ENCODE measurements at places on chromosomes 3 and 15.

DNA sequence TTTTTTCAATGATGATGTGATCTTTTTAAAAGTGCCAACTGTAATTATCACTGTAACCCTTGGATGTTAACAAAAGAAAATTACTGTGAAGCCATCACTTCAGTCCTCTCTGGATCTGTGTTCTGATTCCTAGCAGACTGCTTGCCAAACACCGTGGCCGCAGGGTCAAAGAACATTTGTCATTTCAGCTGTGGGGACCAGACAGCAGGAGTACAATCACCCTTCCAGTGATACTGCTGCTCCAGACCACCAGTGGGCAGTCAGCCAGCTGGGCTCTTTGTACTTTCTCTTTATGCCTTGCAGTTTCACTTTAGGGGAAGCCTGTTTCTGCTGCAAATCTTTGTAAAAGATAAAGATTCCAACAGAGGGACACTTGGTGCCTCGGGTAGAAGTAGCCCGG is 770.0 kb downstream of the GRM7 start:
- peak; percentile 24 for DNase-seq

DNA sequence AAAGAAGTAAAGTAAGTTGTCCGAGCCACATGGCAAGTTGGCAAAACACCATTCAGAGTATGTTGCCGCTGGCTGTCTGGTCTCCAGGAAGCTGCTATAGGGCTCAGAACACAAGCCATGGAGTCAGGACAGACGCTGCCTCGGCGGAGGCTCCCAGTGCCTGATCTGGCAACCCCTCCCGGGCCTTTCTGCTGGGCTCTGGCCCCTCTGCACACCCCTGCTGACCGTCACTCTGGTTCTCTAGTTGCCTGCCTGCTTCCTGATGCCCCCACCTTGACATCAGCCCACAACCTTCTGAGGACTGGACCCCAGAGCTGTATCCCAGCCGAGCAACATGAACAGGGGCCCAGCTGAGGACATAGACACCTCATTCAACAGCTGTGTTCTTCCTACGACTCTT is 39.1 kb downstream of the MGLL start:
- DNase-seq: no peak

DNA sequence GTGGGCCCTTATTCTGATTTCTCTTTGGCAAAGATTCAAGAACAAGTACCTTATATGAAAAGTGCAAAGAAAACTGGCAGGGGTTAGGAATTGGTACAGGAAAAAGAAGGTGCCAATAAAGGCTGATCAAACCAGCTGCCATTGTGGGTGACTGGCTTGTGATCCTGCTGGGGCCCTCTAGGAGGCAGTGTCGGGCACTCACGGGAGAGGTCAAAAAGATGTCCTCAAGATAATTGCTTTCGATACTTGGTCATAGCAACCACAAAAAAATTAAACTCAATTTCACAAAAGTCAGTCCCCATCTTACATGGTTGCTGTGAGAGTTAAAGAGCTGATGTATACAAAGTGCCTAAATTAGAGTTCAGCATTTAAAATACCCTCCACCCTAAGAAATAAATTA is 31.0 kb upstream of the CAV3 start:
- DNase-seq: no peak

DNA sequence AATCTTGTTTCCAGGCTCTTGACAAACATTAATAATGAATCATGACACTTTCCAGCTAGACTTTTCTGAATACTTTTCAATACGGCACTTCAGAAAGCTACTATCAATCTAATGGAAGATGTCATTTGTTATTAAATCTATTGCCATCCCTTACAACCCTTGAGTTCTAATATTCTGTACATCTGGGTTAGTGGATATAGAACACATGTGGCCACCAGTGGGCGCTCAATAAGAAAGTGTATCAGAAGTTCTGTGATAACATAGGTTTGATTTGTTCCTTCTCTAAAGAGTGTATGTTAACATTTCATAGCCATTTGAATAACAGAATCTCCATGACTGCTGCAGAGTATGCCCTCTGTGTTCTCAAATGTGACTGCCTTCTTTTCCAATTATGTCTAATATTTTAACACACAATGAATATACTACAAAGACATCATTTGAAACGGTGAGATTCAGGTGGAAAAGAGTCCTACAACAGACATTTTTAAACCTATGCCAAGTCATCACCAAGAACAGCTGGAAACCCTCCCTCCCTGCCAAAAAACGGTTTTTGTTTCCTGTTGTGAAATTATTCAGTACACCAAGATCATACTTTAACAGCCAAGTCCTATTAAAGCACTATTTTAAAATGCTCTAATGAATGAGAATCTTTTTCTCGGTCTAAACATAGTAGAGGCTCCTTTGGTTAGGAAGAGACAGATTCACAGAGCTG is 22.2 kb downstream of the ALDH1A2 start:
- peak; percentile 65 for DNase-seq

GRCh38 chr15:99408236-99409096 is 157.2 kb downstream of the LRRC28 start:
- peak; percentile 58 for DNase-seq

GRCh38 chr15:57626713-57627440 is 35.2 kb downstream of the MYZAP start:
- DNase-seq: no peak

- no peak for DNase-seq
These were observed 9.7 kb downstream of the WDR5B start for GRCh38 chr3:122406198-122406597.

GRCh38 chr3:122590610-122591009 is 13.2 kb downstream of the PARP15 start:
- no peak for DNase-seq

DNA sequence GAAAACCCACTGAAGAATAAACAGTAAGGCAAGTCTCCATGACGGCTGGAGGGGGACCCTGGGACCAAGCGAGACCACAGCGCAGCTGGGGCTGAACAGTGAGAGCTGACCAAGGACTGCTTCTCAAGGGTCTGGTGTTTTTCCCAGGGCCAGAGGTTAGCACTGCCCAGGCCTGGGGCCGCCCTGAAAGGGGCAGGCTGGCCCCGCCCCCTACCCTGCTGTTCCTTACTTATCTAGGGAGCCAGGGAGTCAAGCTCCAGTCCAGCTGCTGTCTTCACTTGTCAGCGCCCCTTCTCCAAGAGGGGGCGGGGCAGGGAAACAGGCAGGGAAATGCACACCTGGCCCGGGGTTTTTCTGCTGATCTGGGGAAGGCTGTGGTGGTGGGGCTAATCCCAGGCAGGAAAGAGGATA is 51.6 kb upstream of the HACD2 start:
- DNase-seq: peak; percentile 75

- DNase-seq: no peak
These were observed 79.5 kb downstream of the CHRD start for GRCh38 chr3:184459355-184459754.

DNA sequence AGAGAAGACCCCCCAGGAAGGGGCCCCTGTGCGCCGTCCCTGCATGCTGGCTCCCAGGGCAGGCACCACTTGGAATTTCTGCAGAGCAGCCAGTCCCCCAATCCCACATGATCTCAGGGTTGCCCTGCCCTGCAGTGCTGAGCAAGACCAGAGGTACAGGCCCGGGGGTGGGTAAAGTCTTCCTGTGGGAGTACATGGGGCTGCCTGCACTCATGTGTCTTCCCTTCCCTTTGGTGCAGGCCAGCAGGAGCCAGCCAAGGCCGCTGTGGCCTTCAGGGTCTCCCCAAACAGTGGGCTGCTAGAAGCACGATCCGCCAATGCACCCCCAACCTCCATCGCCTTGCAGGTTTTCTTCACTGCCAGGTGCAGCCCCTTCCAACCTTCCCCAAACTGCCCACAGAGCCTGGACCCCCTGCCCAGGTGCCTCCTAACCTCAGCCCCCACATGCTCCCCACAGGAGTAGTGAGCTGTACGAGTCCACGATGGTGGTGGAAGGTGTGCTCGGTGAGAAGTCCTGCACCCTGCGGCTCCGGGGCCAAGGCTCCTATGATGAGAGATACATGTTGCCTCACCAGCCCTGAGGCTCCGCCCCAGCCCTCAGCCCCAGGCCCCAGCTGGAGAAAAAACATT is 15.0 kb downstream of the ACAA1 start:
- DNase-seq: no peak

GRCh38 chr3:11385891-11386290 is 113.7 kb downstream of the ATG7 start:
- DNase-seq: no peak

DNA sequence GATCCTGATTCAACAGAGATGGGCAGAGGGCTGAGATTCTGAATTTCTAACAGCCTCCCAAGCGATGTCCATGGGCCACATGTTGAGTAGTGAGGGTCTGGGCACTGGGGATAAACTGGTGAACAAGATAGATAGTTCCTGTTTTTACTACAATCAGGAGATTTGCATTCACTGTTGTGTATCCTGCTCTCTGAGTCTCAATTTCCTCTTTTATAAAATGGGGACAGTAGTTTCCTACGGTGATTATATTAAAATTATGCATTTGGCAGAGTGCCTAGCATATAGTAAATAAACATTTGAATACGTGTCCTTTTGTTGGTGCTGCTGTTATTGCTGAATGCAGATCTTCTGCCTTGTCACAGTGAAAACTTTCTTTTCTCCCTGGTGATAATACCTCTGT is 102.5 kb downstream of the MYH15 start:
- no peak for DNase-seq

DNA sequence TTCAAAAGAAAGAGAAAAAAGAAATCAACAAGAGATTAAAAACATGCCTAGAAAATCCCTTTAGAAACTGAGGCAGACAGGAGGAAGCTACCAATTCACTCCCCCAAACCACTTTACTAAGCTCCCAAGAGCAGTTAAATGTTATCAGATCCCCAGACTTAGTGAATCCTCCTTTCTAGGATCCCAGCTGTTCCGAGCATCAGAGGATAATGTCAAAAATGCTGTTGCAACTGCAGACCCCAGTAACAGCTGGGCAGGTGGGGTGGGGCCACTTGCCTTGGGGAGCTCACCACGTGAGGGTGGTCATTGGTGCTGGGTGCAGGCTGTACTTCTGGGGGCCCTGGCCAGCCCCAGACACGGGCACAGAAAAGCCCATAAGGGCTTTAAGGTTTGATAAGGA is 9.1 kb downstream of the POMGNT2 start:
- no peak for DNase-seq

GRCh38 chr3:39302178-39302577 is 22.3 kb upstream of the CX3CR1 start:
- no peak for DNase-seq

- DNase-seq: no peak
These were observed 281.3 kb upstream of the TTC14 start for GRCh38 chr3:180320631-180321030.
